ENCODE measurements at places on chromosomes 2 and 18.
A peak's percentile ranks its signal among the peaks of the same experiment; 100 is the strongest.

GRCh38 chr2:234392041-234392615 is 104.8 kb downstream of the ARL4C start:
- DNase-seq, result no peak

- DNase-seq, result no peak
Measured at GRCh38 chr2:27792759-27793158, 21.2 kb downstream of the MRPL33 start.

DNA sequence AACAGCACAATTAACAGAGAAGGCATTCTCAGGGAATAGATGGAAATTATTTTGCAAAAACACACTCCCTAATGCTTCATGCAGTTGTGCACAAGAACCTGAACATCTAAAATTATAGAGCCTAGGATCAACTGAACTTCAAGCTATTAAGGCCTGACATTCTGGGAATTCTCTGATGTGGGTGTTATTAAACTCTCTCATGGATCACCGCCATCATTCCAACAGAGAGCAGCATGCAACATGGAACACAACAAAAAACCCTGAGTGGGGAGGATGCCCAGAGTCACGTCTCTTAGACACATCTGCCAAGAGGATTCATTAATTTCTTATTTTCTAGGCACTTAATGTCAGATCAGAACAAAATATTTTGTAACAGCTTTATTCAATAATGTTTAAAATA is 543.8 kb downstream of the ERBB4 start:
- DNase-seq, result no peak

- no peak for DNase-seq
Measured at GRCh38 chr2:1047485-1047884, 96.8 kb downstream of the SNTG2 start.

GRCh38 chr2:118774458-118775133 is 72.9 kb downstream of the EN1 start:
- peak; percentile 7 for DNase-seq

DNA sequence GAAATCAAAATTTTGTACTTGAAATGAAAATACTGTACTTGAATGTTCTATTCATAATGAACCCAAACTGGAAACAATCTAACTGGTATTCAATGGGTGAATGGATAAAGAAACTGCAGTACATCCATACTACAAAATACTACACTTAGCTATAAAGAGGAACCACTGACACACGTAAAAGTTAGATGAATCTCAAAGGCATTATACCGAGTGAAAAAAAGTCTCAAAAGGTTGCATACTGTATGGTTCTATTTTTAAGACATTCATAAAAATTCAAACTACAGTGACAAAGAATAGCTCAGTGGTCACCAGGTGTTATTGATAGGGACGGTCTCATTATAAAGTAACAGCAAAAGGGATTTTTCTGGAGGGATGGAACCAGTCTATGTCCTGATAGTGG is 41.1 kb downstream of the COBLL1 start:
- DNase-seq, result no peak

- DNase-seq, result no peak
Measured at GRCh38 chr2:240572141-240573031, 4.1 kb downstream of the RNPEPL1 start.

GRCh38 chr2:164495491-164496223 is 125.6 kb downstream of the GRB14 start:
- DNase-seq, result no peak

- no peak for DNase-seq
Measured at GRCh38 chr2:15119722-15120175, 441.4 kb downstream of the NBAS start.

DNA sequence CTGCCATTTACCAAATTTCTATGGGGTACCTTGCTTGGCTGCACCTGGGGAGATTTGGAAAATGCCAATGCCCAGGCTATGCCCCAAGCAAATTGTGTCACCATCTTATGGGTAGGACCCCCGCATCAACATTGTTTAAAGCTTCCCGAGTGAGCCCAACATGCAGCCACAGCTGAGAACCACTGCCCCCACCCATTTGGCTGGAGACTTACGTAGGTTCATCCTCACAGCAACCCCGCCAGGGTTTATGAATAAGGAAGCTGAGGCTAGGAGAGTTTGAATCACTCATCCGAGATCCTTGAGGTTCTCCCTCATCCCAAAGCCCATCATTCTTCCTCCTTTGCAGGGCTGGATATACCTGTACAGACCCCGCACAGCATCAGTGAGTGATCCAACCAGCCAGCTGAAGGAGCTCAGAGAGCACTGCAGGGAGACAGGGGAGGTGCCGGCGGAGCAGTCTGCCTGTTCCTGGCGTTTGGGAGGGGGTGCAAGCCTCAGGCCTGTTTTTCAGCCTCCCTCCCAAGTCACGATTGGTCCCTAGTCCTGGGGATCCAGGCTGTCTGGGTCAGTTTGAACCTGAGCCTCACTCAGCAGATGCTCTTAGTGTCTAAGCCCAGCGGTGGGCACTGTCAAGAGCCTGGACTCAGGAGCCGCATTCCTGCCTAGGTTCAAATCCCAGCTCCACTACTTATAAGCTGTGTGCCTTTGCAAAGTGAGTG is 164.9 kb downstream of the SMAD7 start:
- DNase-seq, result no peak

DNA sequence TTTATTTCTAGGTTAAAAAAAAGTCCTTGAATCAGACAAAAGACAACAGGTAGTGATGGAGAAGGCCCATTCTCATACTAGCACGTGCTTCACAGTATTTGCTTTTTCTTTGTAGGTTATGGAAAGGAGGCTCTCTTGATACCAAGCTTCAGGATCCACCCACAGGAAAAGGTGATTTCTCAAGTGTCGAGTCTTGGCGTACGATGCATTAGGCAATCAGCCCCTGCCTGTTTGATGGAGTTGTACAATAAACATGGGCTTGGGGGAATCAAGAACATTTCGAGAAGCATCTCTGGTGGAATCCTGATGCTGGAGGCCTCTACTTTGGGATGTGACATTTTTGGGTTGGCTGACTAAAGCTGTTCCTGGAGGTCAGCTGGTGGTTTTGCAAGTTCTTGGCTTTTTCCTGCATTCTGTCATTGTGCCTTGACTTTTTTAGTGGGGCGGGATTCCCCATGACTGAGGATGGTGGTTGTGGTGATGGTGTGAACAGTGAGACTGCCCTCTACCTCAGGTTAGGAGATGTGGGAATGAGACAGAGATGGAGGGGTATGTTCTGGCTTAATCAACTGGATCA is 231.5 kb upstream of the SPRED2 start:
- no peak for DNase-seq

DNA sequence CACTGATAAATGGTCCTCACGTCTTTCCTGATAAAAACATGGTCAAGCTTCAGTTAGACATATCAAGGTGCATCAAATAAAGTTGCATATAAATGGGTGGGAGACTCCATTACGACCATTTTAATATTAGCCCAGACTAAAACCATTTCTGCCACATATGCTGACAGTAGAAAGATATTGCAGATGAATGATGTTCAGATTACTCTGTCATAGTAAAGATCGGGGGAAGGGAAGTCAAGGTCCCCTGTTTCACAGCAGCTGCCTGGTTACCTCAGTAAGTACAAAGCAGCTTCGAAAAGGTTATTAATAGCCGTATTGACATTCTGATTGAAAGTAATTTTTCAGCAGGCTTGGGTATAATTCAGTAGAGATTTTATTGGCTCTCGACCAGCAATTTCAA is 927.7 kb upstream of the CDH2 start:
- no peak for DNase-seq

DNA sequence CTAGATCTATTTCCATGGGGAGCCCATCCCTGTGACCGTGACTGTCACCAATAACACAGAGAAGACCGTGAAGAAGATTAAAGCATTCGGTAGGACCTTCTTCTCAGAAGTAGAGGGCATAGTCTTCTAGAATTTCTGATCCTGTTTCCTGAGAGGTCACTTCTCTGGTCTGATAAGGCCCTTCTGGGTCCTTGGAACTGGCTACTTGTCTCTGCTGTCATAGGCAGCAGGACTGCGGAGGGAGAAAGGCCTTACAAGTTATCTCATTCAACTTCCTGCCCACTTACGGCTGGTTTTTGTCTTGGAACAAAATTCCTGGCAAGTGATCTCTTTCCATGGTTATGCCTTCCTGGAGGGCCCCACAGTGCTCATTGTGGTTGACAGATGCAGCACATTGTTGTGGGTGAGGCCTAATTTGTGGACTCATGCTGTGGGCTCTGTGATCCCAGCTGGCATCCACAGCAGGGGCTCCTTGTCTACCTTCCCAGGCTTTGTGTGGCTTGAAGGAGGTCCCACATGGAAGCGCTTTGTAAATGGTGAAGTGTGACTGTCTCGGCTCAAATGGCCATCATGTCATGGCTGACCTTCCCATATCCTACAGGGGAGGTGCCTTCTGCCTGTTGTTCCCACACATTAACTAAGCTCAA is 22.0 kb downstream of the SAG start:
- DNase-seq, result no peak

GRCh38 chr2:180985771-180986395 is 5.5 kb downstream of the UBE2E3 start:
- DNase-seq, result no peak

DNA sequence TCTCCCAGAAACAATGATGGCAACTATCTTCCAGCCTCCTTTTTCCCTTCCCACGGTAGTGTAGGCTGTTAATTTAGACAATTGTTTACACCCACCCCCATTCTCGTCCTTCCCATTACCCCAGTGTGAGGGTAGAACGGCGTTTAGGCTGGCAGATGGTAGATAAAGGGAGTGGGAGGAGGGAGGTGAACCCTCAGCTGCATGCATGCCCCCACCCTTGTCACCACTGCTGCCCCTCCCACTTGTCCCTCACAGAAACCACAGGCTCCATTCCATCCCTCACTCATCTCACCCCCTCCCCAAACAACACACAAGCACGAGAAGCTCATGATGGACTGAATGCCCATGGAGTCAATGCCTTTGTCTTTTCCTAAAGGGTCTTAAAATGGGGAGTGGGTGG is 107.9 kb upstream of the PARD3B start:
- DNase-seq, result no peak

- DNase-seq, result peak; percentile 13
Measured at GRCh38 chr2:84495539-84496146, 20.7 kb upstream of the DNAH6 start.

- DNase-seq, result no peak
Measured at GRCh38 chr18:63908858-63909257, 1.1 kb downstream of the SERPINB10 start.

DNA sequence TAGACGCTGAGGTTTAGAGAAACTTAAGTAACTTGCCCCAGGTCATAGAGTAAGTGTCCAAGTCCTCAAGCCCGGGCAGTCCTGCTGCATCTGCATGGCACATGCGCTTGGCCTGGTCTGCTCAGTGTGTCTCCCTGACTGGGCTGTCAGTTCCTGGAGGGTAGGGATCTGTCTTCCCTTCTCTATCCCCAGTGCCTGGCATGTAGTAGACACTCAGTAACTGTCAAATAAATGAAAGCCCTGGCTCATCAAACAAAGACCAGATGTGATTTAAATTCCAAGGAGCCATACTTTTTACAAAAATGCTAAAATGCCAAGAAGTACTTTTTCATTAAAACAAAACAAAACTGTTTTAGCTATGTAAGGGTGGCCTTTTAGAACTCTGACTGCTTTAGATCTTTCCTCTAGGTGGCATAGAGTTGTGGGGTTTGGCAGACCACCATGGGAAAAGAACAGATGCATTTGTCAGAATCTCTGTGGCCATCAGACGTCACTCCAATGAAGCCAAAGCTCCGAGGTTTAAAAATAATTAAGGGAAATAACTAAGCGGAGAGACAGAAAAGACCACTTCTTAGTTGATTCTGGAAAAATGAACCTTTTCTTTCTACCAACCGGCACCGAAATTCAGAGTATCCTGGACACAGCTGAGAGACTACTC is 34.0 kb downstream of the EPAS1 start:
- no peak for DNase-seq

GRCh38 chr2:110124038-110124825 is 8.6 kb upstream of the MALL start:
- DNase-seq, result no peak

GRCh38 chr2:48590017-48590416 is 27.6 kb upstream of the GTF2A1L start:
- no peak for DNase-seq

DNA sequence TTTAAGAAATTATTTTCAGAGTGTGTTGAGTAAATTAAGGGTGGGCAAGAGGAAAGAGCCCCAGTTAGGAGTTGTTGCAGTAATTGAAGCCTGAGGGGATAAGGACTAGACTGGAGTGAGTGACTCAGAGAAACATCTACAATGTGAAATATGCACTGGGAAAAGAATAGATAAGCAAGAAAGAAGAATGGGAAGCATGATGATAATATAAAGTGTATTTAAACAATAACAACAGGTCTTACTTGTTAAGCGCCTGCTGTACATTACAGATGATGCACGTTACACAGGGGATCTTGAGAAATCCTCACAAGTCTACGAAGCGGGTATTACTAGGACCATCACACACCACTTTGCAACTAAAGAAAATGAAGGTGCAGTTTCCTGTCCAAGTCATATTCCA is 73.6 kb upstream of the STK17B start:
- DNase-seq, result no peak

DNA sequence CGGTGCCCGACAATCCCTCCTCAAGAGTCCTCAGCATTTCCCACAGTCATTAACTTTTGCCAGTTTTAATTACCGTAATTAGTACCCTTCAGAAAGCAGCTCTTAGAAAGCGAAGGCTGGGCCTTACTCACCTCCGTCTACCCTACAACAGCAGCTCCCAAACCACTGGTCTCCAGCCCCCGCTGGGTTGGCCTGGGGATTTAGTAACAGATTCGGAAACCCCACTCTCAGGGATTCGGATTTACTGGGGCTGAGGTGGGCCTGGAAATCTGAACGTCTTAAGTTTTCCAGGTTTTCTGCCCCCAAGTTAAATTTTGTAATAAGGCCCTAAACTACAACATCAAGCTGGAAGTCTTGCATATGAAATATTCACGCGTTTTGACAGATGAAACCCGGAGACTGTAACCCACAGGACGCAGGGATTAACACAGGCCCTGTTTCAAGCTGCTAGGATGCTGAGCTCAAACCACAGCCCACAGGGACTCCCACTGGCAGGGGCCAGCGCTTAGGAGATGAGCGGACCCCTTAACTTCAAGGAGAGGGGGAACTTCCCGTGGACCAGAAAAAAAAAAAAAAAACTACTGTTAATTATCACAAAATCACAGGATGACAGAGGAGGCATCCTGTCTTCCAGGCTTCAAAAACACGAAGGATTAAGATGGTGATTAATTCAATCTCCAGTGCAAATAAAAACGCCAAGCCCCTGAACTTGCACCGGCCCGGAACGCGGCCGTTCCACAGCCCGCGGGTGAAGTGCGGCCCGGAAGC is 985 bp downstream of the ILKAP start:
- no peak for DNase-seq

All from GM06990 (cell line).